ENCODE measurements at places on chromosomes 12 and 14.

GRCh38 chr14:78251308-78251707 is 81.1 kb downstream of the NRXN3 start:
- no peak for DNase-seq

- no peak for DNase-seq
Measured at GRCh38 chr12:31004666-31005065, 69.0 kb upstream of the DDX11 start.

GRCh38 chr14:91817566-91818325 is 49.6 kb downstream of the TC2N start:
- DNase-seq, result no peak

GRCh38 chr12:91249518-91250272 is 67.1 kb upstream of the DCN start:
- DNase-seq, result no peak

DNA sequence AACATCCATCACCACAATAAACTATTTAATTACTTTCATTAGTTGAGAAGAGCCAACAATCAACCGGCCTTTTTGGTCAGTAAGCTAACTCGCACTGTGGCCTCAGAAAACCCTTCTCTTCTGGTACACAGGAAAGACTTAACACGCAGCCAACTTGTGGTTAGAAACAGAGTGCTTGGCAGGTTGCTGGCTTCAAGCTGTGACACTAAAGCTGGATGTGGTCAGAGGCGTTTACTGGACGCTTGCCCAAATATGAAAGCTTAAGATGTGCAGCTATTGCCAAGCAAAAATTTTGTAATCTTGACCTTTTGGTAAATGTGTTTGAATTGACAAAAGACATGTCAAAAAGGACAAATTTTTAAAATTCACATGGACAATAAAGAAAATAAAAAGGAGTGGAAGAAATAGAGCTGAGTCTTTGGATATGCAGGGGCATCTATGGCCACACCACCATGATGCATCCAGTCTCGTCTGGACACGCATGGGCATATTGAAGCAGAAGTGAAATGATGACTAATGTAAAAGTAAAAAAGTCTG is 2.6 kb upstream of the KLRK1 start:
- DNase-seq, result peak; percentile 30

- no peak for DNase-seq
Measured at GRCh38 chr12:19239102-19239501, 109.6 kb downstream of the PLEKHA5 start.

GRCh38 chr12:92929983-92930382 is 888 bp upstream of the EEA1 start:
- no peak for DNase-seq

DNA sequence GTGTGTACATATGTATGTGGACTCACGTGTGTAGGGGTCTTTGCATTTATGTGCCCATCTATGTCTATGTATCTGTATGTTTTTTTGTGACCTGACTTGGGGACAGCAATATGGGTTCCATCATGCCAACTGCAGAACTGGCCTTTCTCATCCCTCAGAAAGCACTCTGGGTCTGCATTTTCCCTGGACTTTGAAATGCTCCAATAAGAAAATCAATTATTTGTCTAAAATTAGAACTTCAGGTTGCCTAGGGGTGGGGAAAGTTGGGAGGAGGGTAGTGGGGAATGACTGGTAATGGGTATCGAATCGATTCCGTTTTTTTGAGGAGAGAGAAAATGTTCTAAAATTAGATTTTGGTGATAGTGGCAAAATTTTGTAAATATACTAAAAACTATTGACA is 140.8 kb upstream of the NOS1 start:
- DNase-seq, result no peak

- DNase-seq, result no peak
Measured at GRCh38 chr12:64561302-64562136, 48.8 kb upstream of the RASSF3 start.

GRCh38 chr12:50603817-50604639 is 99.2 kb downstream of the DIP2B start:
- DNase-seq, result no peak
